AG09319 (cell line): ENCODE measurements at places on chromosomes 12 and 14.

DNA sequence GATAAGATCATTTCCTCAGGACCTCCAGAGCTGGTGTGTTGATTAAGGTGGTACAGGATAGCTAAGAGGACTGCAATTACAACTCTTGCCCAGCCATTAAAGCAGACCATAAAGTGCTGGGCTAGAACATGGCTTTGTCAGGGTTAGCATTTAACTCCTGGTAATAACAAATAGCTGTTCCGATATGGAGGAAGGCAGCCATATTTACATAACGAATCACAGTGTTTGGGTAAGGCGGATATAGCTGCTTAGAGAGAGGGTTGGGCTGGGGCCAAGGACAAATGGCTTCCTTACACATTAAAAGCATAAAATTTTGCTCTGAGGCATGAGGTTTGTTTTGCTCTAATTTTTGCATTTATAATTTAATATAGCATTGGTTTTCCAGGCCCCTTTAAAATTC is 297.7 kb upstream of the DDHD1 start:
- no peak for DNase-seq

DNA sequence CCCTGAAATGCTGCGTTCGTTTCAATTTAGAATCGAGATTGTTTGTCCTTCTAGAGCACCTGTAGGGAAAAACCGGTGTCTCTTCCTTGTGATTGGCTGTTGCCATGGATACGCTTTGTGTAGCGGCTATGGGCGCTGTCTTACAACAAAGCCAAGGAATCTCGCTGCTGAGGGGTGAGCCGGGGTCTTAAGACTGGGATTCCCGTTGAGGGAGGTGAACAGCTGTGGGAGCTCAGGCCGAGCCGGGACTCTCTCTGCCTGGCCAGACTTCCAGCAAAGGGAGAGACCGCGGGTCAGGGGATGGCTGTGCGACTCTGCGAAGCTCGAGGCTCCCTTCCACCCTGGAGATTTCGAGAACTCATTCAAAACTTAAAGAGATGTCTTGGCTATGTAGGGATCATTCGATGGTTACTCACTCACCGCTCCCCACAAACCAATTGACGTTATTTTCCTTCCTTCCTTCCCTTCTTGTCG is at the start of the genes LRRIQ1 and TSPAN19:
Gene LRRIQ1, plus strand, starts transcription at position 118 of the 474 bp plus-strand sequence. CDS start 1,826 bp downstream, outside the sequence.
Gene TSPAN19, minus strand, starts transcription at position 44 of the 474 bp plus-strand sequence. CDS start 6,331 bp downstream, outside the sequence.
- DNase-seq = peak; percentile 43

- DNase-seq = no peak
Observed at GRCh38 chr14:30710876-30711275, 88.8 kb downstream of the SCFD1 start.

- DNase-seq = no peak
Observed at GRCh38 chr14:58151133-58152013, 640 bp downstream of the ARMH4 start.

DNA sequence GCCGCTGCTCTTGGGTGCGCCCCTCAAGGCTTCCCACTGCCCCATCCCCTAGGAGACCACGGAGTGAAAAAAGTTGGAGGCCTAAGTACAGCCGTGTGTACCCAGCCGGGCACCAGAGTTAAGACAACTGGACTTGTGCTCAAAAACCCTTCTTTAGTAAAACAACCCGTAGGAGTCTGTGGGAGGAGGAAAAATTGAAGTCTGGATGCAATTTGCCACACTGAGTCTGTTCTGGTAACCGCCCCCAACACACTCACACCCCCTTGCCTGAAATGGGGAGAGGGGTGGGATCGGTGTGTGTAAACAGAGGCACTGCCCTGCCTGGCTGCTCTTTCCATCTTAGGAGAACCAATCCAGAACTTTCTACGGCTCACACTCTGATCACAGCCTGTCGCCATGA is 41.7 kb downstream of the DPF3 start:
- DNase-seq = no peak

DNA sequence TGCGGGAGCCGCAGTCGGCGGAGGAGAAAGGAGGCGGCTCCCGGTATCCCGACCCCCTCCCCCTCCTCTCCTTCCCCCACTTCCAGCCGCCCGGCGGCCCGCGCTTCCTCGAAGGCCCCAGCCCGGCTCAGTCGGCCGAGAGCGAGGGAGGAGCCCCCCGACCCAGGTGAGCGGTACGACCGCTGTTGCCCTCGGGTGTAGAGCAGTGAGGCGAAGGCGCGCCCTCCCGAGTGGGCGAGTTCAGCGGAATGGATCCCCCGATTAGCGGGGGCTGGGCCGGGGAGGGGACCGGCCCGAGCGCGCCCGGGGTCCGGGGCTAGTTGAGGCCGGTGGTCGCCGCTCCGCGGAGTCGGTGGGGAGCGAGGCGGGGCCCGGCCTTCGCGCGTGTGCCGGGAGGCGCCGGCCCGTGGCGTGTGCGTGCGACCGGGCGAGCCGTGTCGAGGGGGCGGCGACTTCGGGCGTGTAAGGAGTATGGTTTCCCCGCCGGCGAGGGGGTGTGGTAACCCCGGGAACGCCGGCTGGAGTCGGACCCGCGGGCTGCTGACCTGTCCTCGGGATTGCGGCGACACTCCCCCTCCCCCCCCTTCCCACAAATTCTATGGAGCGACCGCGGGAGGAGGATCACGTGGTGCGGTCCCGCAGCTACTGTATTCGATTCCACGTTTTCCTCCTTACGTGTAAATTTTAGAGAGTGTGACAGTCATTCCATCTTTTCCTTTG is 501 bp downstream of the RIMKLB start:
- DNase-seq = no peak

GRCh38 chr12:46209914-46210872 is 58.6 kb downstream of the SLC38A1 start:
- DNase-seq = no peak

DNA sequence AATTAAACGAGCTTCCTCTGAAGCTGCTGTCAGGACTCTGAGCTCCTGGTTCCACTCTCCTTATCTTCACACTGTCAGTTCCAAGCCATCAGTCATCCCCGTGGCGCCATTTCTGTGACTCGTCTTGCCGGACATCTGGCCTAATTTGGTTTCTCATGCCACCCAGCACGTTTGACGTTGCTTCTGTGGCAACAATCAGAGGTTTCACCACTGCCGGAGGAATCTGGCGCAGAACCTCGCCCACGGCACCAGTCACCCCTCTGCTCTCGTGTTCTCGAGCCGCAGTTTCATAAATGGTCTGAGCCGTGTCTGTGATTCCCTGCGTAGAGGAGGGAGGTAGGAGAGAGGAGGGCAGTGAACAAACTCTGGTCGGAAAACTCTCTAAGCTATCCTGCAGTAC is 29.7 kb downstream of the BDKRB1 start:
- DNase-seq = no peak

DNA sequence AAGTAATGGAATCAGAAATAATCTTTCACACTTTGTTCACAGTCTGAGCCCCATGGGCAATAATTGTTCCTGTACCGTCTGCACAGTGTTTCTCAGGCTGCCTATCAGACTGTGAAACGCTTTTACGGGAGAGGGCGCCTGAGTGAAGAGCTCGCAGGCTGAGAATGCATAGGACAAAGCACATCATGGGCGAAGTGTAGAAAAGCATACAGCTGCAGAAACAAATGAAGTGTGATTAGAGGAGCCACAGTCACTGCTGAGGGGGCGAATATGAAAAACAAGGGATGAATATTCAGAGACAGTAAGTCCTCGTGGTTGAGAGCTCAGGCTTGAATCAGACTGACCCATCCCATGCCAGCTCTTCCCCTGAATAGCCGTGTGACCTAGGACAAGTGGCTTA is 438.4 kb upstream of the DCN start:
- DNase-seq = no peak

DNA sequence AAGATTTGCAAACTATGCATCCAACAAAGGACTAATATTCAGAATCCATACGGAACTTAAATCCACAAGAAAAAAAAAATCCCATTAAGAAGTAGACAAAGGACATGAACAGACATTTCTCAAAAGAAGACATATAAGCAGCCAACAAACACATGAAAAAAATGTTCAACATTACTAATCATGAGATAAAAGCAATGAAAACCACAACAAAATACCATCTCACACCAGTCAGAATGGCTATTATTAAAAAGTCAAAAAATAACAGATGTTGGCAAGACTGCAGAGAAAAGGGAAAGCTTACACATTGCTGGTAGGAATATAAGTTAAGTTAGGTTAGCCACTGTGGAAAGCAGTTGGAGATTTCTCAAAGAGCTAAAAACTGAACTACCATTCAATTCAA is 16.2 kb downstream of the CDK17 start:
- DNase-seq = no peak

- no peak for DNase-seq
Observed at GRCh38 chr12:53782093-53782703, 30.4 kb upstream of the CISTR start.

DNA sequence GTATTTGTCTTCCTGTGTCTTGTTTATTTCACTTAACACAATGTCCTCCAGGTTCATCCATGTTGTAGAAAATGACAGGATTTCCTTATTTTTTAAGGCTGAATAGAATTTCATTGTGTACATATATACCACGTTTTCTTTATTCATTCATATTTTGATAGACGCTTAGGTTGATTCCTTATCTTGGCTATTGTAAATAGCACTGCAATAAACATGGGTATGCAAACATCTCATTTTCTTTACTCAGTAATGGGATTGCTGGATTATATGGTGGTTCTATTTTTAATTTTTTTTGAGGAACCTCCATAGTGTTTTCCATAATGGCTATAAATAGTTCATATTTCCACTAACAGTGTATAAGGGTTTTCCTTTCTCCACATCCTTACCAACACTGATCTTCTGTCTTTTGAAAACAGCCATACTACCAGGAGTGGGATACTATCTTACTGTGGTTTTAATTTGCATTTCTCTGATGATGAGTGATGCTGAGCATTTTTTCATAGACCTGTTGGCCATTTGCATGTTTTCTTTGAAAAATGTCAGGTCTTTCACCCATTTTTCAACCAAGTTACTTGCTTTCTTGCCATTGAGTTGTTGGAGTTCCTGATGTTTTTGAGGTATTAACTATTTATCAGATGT is 32.8 kb downstream of the DUSP16 start:
- DNase-seq = no peak

GRCh38 chr12:113098441-113099028 is 37.0 kb downstream of the RASAL1 start:
- DNase-seq = peak; percentile 48

DNA sequence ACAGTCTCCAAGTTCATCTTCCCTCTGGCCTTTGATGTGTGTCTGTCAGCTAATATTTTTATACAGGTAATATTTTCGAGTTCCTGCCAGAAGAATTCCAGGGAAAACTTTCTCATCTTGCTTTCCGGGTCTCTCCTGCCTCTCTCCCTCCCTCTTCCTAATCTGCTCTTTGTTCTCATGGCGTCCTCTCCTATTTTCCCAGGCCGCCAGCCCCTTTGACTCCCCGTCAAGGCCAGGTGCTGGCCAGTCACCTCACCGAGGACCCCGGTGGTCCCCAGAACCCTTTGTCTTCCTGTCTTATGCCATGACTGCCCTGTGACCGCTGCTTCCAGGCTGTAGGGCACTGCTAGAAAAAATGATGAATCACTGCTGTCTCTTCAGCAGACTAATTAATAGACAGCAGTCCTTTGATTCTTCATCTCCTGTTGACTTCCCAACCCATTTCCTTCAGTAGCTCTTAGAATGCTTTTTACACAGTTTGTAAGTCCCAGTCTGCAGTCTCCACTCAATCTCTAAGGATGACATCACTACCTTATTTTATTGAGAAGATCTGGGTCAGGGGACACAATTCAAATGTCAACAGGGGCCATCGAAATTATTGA is 40.7 kb downstream of the PPFIBP1 start:
- no peak for DNase-seq

GRCh38 chr14:95255013-95255412 is 64.7 kb downstream of the CLMN start:
- DNase-seq = no peak

DNA sequence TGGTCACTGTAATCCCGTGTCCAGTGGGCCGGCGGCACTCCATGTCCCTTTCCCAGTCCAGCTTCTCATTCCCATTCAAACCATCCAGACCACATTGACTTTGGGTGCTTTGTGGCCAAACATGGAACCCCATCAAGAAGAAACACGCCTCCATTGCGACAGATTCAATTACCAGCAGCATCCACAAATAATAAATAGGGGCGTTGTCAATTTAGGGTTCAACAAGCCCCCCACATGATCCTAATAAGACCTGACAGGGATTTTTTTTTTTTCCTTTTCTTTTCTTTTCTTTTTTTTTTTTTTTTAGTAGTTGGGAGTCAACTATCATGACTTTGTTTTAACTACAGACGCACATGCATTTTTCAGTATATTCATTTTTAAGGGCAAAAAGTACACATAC is 149.4 kb downstream of the DICER1 start:
- no peak for DNase-seq

- DNase-seq = no peak
Observed at GRCh38 chr12:46370380-46370734, 2.2 kb downstream of the SLC38A2 start.

DNA sequence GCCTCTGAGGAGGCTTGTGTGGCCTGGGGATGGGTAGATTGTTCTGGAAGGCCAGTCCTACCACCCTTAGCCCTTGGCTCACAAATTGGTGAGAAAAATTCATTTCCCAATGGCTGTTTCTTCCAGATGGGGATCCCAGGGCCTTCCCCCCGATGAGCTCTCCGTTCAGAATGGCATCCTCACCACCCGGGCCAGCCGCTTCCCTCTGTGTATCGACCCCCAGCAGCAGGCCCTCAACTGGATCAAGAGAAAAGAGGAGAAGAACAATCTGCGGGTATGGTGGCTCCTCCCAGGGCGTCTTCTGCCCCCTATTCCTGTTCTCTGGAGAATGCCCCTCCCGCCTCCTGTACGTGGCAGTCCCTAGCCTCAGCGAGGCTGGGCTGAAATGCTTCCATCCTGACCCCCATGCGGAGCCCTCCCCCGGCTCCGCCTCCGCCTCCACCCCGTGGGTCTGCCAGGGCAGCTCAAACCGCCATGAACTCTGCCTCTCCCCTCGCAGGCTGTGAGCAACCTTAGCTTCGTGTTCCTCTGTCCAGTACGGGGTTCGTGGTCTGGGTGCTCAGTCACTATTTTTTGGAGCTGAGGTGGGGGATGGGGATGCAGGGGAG is 57.8 kb downstream of the CCDC92 start:
- no peak for DNase-seq

- no peak for DNase-seq
Observed at GRCh38 chr14:103521438-103521950, 1.1 kb downstream of the CKB start.

DNA sequence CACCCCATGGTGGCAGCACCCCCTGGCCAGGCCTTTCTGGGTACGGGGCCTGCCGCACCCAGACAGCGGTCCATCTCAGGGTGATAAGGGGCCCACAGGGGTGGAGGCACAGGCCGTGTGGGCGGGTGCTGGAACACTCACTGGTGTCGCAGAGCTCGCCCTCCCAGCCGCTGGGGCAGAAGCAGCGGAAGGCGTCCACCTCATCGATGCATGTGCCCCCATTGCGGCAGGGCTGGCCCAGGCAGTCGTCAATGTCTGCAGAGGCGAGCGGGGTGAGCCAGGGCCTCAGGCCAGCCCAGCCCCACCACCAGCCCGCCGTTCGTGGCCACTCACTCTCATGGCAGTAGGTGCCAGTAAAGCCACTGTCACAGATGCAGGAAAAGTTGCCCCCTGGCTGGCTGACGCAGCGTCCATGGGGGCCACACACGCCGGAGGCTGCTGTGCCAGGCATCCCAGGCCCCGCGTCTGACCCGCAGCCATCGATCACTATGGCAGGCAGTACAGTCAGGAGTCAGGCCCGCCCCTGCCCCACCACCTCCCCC is 19.9 kb downstream of the JAG2 start:
- DNase-seq = no peak

- no peak for DNase-seq
Observed at GRCh38 chr12:31880340-31880739, 78.9 kb upstream of the RESF1 start.
